AG04449 (cell line): ENCODE measurements at places on chromosomes 3 and 15.
A peak's percentile ranks its signal among the peaks of the same experiment; 100 is the strongest.

DNA sequence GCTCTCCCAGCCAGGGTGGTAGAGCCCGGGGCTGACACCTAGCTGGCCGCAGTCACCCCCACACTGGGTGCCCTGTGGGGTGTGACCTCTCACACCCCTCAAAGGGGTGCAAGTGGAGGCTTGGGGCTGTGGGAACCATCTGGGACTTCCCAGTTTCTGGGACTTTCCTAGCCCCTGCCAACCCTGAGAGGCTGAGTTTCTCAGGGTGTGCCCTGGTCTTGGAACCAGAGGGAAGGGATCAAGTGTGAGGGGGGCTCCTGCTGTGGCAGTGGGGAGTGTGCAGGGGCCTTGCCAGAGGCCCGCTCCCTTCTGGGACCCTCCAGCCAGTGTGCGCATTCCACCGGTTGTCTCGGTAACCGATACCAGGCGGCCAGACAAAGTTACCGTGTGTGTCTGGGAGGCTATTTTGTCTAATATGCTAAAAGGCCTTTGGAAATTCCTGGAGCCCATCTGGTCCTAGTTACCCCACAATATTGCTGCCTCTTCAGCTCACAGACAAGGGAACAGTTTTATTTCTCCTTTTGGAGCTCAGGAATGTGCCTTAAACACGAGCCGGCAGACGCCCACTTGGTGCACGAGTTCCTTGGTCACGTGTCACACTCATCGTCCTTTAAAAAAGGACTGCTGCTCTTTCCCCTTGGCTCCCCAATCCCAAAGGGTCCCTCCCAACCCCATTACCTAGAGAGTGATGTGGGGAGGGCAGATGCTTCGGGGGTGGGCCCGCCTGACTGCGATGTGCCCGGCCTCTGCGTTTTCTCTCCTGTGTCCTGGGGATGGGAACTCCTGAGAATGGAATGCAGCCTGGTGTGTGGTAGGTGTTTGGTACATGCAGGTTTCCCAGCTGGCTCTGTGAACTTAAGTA, 33.2 kb downstream of the HDAC11 start:
- DNase-seq = peak; percentile 28

GRCh38 chr3:46895204-46895660, 17.7 kb downstream of the PTH1R start:
- DNase-seq = no peak

DNA sequence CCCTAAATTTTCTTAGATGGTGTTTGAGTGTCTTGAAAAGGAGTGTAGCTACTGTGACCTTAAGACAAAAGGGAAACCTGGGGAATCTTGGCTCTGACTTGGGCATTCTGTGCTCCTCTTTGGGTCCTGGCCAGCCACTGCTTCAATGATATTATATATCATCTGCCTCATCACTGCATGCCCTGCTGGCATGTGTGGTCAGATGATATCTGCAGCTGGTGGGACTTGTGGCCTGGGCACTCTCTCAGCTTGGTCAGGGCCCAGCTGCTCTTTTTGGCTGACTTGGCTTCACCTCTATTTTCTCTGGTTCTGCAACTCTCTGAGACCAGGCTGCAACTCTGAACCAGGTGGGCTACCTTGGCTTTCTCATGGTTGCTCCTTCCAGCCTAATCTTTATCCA, 446.1 kb upstream of the RARB start:
- no peak for DNase-seq

- DNase-seq = no peak
Measured at GRCh38 chr3:182000447-182000846, 288.7 kb downstream of the SOX2 start.

GRCh38 chr3:15557511-15557946, 36.0 kb upstream of the COLQ start:
- peak; percentile 41 for DNase-seq

GRCh38 chr3:105473521-105474223, 107.0 kb downstream of the ALCAM start:
- DNase-seq = peak; percentile 80

GRCh38 chr3:123310741-123311140, 109.0 kb downstream of the SEC22A start:
- no peak for DNase-seq

GRCh38 chr3:123147754-123148535, 53.8 kb upstream of the SEC22A start:
- no peak for DNase-seq

DNA sequence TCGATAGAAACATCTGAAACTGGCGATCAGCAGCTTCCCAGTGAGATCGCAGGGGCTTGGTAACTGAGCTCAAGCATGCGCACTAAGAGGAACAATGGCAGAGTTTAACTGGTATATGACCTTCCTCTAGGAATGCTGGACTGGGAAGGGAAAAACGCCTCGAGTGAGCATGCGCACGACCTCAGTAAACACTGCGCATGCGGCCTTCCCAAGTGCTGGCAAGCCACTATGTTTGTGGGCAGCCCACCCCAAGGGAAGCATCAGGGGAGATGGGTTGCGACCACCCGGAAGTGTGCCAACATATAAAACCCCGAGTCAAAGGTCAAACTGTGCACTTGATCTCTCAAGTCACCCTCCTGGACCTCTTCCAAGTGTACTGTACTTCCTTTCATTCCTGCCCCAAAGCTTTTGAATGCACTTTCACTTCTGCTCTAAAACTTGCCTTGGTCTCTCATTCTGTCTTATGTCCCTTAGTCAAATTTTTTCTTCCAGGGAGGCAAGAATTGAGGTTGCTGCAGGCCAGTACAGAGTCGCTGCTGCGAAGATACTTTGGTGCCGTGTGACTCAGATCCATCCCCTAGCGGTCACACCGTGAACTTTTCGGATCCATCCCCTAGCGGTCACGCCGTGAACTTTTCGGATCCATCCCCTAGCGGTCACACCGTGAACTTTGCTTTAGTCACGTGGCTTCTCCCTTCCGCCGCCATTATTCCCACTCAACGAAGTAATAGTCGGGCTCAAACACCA, 243.3 kb downstream of the FAM43A start:
- DNase-seq = no peak

DNA sequence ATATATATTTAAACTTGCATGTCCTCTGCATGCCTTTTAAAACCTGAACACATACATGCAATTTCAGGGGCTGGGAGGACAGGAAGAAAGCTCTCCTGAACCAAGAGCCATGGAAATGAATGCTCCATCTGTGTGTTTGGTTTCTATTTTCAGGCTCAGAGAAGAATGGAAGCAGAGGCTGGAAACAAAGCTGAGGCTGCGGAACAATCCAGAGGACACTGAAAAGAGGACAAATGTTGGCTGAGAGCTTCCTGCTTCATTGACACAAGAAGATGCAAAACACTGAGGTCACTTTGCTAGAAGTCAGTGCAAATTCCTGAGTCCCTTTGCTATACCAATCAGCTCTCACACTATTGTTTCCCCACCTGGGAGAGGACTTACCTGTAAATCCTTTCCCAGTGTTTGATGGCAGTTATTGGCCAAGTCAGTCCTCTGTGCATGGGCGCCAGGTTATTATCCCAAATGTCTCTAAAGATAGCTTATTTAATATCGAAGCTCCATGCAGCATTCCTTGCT, 12.7 kb downstream of the FAM240A start:
- DNase-seq = no peak

- no peak for DNase-seq
Measured at GRCh38 chr3:157387708-157388435, 48.8 kb upstream of the PTX3 start.

DNA sequence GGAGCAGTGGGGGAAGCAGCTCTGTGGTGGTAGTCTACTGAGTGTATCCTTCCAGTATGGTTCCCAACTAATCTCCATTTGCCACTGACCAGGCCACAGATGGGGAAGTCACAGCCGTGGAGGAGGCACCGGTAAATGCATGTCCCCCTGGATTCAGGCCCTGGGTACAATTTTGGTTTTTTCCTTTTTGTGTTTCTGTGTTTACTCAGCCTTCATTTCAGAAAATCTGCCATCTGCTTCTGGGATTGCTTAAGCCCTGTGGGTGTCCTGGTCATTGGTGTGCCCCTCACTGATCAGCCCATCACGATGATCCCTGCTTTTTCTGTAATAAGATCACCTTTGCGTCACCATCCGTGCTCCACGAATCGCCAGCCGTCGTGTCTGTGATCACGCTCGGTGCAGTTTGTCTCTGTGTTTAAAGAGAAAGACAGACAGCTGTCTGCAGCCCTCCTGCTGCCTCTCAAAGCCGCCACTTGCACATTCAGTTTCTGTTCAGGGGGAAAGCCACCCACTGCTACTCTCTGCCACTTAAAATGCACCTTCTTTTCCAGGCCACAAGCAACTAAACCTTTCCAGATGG, 68.9 kb downstream of the DNASE1L3 start:
- no peak for DNase-seq

DNA sequence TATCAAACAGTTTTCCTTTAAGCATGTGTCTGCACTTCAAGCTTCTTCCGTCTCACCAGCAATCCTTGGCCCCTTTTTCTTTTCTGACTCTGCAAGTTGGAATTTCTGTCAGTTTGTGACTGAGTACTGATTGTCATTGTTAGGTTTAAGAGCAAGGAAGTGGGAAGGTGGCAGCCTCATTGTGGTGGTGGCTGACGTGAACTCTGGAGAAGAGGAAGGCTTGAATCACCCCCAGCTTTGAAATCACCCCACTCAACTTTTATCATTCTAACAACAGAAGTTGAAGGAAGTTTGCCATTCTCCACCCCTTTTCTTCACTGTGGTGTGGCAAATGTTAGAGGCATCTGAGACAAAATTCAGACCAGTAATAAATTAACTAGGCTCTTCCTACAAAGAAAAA, 231.6 kb upstream of the AGTR1 start:
- DNase-seq = no peak

GRCh38 chr3:37626736-37627565, 234.7 kb upstream of the CTDSPL start:
- no peak for DNase-seq

DNA sequence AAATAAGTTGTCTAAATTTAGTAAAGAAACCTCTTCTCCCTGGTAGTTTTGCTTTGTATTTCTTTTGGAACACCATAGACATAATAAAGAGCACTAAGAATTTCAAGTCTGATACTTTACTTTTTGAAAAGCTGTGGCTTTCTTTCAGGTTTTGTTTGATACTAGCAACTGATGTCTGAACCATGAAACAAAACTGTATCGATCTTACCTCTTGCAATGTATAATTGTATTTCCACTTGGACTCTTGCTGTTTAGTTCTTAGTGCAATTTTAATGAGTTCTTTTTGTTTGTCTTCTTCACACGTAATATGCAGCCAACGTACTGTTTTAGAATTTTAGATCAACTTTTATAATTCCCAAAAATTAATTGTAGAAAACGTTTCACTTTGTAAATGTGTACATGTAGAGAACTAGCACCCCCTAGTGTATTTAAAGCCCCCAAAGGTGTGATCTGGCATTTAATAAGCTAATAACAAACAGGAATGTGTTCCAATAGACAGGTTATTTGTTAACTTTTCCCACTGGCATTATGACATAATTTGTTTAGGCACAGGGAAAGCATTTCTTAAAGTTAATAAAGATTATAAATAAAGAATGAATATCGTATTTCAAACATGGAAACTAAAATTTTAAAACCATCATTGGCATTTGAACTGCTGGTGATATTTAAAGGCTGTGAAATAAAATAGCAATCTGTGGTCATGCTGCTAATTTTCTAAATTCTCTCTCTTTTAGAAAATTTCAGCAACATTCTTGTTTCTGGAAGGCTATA, 289.1 kb upstream of the DNAJC19 start:
- DNase-seq = no peak

- DNase-seq = no peak
Measured at GRCh38 chr3:6321999-6322398, 538.9 kb upstream of the GRM7 start.

- no peak for DNase-seq
Measured at GRCh38 chr3:55180161-55180560, 252.3 kb upstream of the LRTM1 start.

DNA sequence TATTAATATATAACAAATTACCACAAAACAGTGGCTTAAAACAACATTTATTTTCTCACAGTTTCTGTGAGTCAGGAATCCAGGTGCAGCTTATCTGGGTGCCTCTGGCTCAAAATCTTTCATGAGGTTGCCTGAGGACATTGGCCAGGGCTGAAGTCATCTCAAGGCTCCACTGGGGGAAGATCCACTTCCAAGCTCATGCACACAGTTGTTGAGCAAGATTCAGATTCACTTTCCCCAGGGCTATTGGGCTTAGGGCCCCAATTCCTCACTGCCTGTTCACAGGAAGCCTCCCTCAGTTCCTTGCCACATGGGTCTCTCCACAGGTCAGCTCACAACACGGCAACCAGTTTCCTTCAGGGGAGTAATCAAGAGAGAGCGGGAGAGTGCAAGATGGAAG, 35.0 kb downstream of the RFTN1 start:
- peak; percentile 46 for DNase-seq

DNA sequence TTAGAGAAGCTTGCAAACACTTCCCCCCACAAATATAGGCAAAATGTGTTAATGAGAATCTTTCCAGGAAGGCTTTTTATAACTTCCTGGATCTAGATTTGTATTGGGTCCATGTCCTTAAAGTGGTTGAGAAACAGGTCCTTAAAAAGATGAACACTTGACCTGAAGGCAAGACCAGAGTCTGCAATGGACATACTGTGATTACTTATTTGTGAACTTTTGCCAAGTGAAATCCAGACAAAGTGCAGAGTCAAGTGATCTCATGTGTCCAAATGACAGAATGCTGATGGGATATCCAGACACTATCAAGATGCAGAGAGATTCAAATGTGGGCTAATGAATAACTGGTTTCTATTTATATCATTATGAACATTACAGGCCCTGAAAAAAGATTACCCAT, 43.8 kb downstream of the FRMD4B start:
- DNase-seq = no peak

DNA sequence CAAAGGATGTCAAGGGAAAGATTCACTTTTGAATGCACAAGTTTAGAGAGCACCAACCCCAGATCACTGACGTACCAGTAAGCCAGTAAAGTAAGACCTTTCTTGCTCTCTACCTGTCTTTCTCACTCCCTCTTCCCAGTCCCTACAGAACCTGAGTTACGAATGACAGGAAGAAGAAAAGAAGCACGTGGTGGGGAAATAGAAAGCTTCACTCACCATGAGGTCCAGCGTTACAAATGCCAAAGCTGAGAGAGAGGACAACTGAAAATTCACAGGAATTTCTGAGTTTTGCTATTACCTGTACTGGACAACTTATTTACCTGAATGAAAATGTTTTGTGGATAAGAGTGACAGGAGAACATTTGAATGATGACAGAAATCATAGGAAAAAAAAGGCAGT, 133.2 kb upstream of the GBE1 start:
- DNase-seq = no peak

- no peak for DNase-seq
Measured at GRCh38 chr3:127821394-127821793, 921 bp downstream of the MGLL start.

- no peak for DNase-seq
Measured at GRCh38 chr15:35876762-35877161, 330.8 kb upstream of the DPH6 start.

GRCh38 chr15:38042211-38042610, 107.8 kb downstream of the TMCO5A start:
- no peak for DNase-seq

- DNase-seq = no peak
Measured at GRCh38 chr3:46670891-46671427, 22.5 kb downstream of the ALS2CL start.

DNA sequence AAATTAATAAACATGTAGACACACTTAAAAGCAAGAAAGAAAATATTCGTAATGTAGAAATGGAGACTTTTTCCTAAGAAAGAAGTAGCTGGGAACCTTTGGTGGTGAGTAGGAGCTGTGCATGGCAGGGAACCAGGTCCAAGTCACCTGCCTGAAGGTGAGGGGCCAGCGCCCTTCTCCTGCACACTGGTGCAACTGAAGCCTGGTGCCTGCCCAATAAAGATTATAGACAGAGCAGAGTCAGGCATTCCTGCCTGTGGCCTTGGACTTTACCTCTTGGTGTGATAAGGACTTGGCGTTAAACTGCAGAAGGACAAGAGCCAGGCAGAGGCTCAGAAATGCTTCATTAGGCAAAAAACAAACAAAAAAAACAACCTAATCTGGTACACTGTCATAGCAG, 14.2 kb downstream of the CFAP91 start:
- no peak for DNase-seq
